Non-pigmented ciliary epithelial cell (primary cell): ENCODE measurements at places on chromosomes 1 and 21.

DNA sequence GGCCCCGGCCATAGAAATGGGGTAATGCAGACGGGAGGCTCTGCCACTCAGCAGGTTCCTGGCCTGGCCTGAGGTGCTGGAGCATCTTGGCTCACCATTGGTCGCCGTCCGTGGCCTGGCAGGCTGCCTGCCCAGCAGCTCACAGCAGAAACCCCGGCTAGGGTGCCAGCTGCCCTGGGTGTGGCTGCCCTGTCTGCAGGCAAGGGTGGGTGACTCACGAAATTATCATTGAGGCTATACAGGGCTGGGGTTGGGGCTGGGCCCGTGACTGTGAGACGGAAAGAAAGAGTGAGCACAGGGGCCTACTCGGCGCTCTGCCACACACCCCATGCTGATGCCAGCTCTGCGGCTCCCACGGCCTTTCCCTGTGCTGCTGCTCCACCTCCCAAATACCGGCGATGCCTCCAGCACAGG lies 8.0 kb upstream of the PKP1 start:
- no peak for DNase-seq

- no peak for DNase-seq
Measured at GRCh38 chr21:34613679-34614627, 960 bp downstream of the RCAN1 start.

GRCh38 chr1:15856888-15857287 lies 9.4 kb downstream of the SPEN start:
- no peak for DNase-seq

GRCh38 chr1:182281541-182281940 lies 110.0 kb downstream of the GLUL start:
- DNase-seq = no peak

DNA sequence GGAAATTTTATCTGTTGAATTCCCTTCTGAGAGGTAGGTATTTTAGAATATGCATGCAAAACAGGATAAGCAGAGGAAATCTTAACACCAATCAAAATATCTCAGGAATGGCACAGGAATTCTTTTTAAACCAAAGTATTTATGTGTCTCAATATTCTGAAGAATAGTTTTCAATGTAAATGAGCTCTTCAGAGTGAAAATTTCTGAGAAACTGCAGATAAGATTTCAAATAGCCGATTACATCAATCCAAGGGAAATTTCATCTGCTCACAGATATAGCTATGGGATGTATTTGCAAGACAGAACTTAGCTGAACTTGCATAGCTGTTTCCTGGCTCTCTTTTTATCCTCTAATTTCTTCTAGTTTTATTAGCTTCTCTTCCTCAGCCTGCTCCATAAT lies 209.5 kb downstream of the GRIK1 start:
- DNase-seq = no peak

GRCh38 chr1:154334079-154335024 lies 9.0 kb downstream of the ATP8B2 start:
- no peak for DNase-seq

DNA sequence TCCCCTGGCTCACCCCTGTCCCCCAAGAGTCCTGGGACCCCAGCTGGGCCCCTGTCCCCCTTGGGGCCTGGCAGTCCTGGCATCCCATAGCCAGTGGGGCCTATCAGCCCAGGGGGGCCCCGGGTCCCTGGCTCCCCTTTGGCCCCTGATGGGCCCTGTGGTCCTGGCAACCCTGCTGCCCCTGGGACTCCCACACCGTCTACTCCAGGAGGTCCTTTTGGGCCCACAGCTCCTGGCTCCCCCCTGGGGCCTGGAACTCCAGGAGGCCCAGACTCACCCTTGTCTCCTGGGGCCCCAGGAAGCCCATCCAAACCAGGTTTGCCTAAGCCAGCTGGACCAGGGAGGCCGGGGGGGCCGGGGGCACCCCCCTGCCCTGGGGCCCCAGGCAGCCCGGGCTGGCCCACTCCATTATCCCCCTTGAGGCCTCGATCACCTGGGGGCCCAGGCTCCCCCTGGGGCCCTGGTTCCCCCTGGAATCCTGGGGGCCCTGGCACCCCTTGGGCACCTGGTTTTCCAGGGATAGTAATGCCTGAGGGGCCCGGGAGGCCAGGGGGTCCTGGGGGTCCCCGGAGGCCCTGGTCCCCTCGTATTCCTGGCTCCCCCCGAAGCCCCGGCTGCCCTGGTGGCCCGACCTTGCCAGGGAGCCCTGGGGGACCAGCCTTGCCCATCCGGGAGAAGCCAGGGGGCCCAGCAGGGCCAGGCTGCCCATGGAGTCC lies 10.1 kb downstream of the ADPRS start:
- DNase-seq = no peak

DNA sequence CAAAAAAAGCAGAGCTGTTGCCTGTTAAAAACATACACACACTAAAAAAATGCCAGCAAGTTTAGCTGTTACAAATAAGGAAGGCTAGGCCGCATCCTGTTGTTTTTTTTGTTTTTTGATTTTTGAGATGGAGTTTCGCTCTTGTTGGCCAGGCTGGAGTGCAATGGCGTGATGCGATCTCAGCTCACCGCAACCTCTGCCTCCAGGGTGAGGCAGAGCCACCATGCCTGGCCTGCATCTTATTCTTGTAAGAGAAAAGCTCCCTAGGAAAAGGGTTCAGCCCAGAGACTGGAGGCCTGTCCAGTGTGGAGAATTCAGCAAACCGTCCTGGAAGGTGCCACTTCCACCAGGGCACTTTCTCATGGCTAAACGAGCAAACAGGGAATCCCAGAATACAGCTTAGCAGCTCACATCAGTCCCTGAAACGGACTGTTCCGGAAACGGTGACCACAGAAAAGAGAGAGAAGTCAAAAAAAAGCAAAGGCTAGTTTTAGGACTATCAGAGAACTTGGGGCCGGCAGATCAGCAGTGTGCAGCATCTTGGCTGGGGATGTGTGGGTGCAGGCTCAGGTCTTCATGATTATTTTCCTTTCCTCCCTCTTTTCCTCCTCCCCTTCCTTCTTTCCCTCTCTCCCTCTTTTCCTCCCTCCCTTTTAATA lies 283.6 kb downstream of the AJAP1 start:
- DNase-seq = no peak

DNA sequence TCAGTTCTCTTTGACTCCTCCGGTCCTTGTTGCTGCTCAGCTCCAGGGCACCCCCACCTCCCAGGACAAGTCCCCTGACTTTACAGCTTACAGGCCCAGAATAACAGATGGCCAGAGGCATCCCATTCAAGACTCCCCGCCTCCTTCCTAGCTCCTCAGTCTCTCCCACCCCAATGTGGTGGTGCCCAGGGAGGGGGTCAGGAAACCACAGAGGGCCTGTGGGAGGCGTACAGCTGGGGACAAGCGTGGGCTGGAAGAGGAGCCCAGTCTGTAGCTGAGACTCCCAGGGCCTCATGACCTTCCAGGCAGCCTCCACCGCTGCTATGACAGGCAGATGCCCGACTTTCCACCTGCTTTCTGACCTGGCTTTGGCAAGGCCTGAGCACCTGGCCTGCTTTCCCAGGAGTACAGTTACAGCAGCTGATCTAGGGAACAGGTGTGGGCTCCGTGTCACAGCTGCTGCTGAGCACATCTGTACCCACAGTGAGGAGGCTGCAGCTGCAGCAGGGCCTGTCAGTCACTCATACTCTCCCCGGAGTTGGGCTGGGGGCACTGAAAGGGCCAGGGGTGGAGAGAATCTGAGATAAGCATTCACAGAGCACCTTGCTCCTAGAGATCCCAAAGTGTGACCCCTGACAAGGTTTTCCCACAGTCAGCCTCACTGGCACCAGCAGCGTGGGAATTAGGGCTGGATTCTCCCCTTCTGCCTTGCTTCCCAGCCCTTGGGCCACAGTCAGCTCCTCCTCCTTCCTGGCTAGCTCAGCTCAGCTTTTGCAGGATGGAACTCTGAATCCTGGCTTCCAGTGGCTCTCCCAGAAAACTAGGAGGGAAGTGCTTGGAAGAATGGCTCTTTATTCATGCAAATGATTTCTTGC lies 7.1 kb upstream of the NAV1 start:
- no peak for DNase-seq

GRCh38 chr1:24283326-24284155 lies 35.6 kb upstream of the GRHL3 start:
- peak; percentile 45 for DNase-seq
